Non-pigmented ciliary epithelial cell (primary cell): ENCODE measurements at places on chromosomes 6 and 20.
A peak's percentile ranks its signal among the peaks of the same experiment; 100 is the strongest.

DNA sequence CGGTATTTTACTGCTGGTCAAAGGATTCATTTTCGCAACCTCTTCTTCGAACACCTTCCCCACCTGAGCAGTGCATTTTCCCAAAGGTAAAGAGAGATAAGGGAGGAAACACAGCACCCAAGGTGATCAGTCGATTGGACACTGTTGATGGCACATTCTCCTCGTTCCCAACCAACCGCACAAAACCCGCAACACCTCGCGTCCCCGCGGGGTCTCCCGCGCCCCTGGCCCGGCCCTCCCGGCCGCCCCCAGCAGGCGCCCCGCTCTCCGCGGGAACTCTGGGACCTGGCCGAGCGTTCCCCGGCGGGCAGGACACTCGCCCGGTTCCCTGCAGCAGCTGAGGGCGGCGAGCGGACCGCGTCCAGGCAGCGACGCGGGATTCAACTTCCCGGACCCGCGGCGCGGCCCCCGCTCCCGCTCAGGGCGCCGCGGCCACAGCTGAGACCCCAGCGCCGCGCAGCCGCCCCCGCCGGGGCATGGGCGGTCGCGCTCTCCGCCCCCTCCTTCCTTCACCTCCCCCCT lies 506 bp downstream of the RGS17 start:
- DNase-seq: no peak

DNA sequence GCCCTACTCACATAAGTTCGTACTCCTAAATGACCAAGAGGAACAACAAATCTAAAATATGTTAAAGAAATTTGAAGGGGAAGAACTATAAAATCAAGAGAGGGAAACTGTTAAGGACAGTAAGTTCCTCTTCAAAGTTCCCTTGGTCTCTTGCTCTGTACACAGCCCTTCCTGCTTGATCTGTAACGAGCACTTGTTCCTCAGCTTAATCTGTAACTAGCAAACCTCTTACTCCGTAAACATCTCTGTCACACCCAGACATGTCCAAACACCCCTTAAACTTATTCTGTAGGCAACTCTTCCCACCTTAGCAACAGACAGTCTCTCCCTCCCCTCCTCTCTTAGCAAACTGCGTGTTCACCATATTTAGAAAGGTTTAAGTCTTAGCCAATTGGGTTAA lies 29.9 kb downstream of the PLN start:
- no peak for DNase-seq

DNA sequence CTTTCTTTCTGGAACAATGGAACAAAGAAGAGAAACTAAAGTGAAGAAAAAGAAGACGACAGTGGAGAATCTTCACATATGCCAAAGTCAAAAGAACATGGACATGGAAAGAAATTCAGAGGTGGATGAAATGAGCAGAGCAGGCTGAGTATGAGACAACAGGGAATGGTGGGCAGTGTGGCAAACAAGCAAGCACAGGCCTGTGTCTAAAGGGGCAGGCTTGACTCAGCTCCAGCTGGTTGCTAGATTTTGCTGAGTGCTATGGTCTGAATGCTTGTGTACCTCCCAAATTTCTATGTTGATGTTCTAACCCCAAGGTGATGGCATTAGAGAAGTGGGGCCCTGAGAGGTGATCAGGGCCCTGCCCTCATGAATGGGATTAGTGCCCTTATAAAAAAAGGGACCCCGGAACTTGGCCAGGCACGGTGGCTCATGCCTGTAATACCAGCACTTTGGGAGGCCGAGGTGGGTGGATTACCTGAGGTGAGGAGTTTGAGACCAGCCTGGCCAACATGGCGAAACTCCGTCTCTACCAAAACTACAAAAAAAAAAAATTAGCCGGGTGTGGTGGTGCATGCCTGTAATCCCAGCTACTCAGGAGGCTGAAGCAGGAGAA lies 49.6 kb downstream of the ZMYND8 start:
- no peak for DNase-seq

DNA sequence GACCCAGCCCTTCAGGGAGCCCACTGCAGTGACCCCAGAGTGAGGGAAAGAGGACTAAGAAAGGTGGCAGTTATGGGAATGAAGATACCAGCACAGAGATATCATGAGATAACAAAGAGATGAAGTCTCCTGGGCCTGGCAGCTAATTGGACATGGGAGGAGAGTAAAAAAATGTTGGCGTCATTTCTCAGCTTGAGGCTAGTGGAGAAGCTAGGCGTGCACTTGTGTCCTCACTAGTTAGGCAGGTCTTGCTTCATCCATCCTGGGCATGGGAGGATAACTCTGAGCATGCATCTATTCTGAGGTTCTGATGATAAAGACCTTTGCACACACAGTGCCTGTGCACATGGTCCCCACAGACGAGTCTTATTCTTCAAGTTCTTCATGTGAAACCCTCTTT lies 4.1 kb upstream of the GFOD1 start:
- DNase-seq: no peak

DNA sequence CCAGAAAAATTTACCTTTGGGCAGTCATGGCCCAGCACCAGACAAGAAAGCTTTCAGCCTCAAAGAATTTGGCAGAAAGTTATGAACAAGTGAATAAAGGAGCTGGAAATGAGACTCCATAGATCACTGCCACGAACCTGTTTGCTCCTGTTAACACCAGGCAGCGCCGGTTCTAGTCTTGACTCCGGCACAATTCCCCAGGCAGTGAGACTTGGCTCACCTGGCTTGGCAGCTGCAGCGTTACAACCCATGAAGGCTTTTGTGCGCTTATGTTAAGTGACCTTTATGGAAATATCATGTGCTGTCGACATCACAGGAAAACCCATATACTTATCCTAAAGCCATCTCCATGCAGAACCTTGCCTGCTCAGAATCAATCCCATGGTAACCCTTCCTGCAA lies 22.2 kb upstream of the FOXC1 start:
- DNase-seq: no peak

GRCh38 chr6:118644007-118644406 lies 7.4 kb downstream of the CEP85L start:
- no peak for DNase-seq

GRCh38 chr6:159963111-159963510 lies 5.8 kb upstream of the IGF2R start:
- DNase-seq: no peak

DNA sequence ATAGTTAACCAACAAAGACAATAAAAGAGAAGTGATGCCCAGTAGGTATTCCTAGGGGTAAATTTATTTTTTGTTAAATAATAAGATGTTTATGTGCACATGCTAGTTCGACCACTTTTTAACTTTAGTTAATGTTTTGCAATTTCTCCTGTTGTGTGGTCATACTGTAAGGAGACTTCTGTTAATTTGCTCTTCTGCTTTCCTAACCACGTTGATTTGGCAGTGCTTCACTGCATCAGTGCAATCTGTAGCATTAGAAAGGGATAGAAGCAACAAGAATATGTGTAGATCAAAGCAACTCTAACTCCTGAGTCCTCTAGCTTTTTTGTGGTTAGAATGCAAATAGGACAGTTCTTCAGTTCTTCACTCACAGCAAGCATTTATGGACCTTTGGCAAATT lies 13.9 kb downstream of the MYB start:
- no peak for DNase-seq

GRCh38 chr20:1819311-1820137 lies 75.7 kb upstream of the SIRPA start:
- DNase-seq: no peak

GRCh38 chr6:816510-817084 lies 123.7 kb upstream of the EXOC2 start:
- DNase-seq: no peak

- DNase-seq: no peak
Observed at GRCh38 chr20:37803438-37804307, 99.3 kb upstream of the VSTM2L start.

DNA sequence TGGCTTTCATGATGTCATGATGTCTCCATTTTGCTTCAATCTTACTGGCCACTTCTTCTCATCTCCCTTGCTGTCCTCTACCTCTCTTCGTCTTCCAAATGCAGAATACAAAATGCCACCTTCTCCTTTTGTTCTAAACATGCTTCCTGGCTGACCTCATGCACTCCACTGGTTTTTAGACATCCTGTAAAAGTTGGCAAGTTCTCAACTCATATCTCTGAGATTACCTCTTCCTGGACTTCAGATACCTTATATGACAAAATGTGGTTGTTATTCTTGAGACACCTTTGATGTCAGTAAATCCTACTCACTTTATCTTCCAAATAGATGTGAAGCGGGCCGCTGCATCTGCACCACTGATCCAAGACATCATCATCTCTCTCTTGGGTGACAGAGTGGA lies 212.7 kb upstream of the FOXA2 start:
- no peak for DNase-seq

DNA sequence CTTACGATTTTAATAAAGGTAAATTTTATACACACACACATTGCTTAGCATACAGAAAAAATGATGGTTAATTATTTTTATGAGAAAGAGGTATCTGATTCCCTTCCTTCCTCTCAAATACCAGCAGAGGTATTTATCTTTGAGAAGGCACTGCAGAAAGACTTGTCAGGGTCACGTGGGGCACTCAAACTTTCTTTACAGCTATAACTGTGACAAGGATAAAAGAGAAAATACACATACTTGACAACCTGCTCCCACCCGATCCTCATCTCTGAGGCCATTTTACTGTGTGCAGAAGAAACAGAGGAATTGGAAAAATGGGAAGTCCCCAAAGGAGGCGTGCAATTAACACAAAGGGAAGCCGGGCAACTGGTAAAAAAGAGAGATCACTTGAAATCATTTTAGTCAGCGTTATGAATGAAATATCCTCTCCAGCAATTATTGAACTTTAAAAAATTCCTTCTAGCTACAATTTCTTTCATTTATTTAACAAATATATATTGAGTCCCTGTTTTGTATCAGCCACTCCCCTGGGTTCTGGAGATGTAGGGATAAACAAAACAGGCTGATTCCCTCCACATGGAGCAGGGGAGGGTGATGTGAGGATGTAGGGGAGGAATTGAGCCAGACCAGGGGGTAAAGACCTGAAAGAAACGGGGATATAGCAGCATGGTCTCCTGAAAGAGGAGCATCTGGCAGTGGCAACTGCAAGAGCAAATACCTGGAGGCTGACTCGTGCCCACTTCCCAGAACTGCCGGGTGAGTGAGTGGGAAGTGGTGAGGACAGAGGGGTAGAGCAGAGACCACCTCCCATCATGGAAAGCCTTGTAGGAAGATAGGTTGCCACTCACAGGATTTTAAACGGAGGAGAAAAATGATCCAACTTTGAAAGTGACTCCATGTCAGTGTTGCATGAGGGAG lies 510.3 kb downstream of the KIF16B start:
- DNase-seq: no peak

GRCh38 chr6:10771371-10771894 lies 23.8 kb downstream of the TMEM14B start:
- DNase-seq: no peak

GRCh38 chr6:43171707-43172103 lies 636 bp downstream of the SRF start:
- no peak for DNase-seq

DNA sequence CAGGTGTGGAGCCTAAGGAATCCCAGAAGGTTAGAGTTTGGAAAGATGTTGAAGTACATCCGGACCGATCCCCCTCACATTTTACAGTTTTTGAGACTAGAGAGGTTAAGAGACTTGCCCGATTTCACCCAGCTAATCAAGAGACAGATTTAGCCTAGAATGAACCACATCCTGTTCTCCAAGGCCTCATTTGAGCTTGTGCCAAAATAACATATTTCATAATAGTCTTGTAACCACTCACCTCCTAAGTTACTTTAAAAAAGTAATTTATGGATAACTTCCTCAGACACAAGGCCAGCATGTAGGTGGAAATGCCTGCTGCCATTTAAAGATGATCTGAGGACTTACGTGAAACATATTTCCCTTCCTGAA lies 39.8 kb upstream of the ARHGAP18 start:
- no peak for DNase-seq

GRCh38 chr6:27836783-27837624 lies 75.2 kb downstream of the OR2B2 start:
- no peak for DNase-seq

DNA sequence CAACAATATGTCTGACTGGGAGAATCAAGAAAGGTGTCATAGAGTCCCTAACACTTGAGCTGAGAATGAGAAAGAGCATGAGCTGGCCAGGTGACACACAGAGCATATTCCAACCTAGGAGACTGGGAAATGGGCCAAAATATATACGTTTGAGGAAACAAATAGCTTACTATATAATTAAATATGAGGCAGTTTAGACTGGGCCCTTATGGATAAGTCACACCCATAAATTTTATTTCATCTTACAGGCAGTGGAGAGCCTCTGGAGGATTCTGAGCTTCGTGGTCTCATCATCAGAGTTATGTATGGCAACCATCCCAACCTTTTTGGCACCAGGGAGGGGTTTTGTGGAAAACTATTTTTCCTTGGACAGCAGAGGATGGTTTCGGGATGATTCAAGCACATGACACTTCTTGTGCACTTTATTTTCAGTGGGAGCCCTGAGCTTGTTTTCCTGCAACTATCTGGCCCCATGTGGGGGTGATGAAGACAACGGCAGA lies 12.9 kb upstream of the NQO2 start:
- no peak for DNase-seq

DNA sequence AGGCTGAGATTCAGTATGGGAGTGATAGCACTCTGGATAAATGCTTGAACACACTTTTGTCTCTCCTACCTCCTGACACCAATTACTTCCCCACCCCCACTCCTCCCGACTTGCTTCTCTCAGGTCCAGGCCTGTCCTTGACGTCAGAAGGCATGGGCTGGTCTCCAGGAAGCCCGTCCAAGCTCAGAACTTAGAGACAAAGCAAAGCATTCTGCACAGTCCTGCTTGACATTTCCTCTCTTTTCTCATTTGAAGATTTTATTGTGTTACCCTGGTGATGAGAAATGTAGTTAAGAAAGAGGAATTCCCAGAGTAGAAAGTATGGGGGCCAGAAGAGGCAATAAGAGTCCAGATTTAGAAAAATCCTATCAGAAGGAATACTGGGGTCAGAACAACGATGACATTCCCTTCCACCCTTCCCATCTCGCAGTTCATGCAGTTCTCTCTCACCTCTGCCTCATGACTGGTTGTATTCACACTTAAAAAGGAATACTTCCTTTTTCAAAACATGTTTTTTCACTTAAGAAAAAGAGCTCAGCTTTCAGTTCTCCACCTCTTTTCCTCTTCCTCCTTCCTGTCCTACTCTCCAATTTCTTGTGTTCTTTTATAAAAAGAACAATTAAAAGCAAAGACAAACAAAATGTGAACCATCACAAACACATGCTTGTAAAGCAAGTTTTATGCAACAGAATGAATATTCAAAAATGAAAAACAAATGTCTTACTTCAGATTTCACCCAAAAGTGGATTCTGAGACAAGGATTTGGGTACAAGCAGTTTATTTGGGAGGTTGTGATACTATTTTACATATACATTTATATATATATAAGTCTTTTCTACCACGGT lies 18.5 kb upstream of the FAM184A start:
- DNase-seq: no peak

GRCh38 chr6:51992876-51993275 lies 94.5 kb downstream of the PKHD1 start:
- no peak for DNase-seq

- DNase-seq: peak; percentile 5
Observed at GRCh38 chr20:31972471-31973021, 4.6 kb downstream of the XKR7 start.

GRCh38 chr20:3794701-3795420 lies 1.2 kb upstream of the CDC25B start:
- no peak for DNase-seq
